ENCODE measurements at places on chromosomes 12 and 14. TPM values are rescaled to one million over a fixed set of nuclear protein-coding genes. Genes with fewer than 3 reads are reported as not detected.

WSCD2 gene
- 0.40 TPM for total RNA-seq

GPR137C gene
- total RNA-seq = 1.5 TPM

ADAM21 gene
- total RNA-seq = 0.54 TPM

PLEKHH1 gene
- total RNA-seq = 2.6 TPM

MMP19 gene
- total RNA-seq = 1.6 TPM

PZP gene
- 0.46 TPM for total RNA-seq

FBLN5 gene
- total RNA-seq = 31.8 TPM

FGD4 gene
- total RNA-seq = 19.4 TPM

RNASE3 gene
- not detected for total RNA-seq

PLXNC1 gene
- 4.4 TPM for total RNA-seq

CLEC1B gene
- total RNA-seq = not detected

CD163 gene
- 20.6 TPM for total RNA-seq

RASSF9 gene
- total RNA-seq = 9.1 TPM

MVK gene
- total RNA-seq = 12.4 TPM

TMEM253 gene
- total RNA-seq = 0.48 TPM

PRB2 gene
- not detected for total RNA-seq

PIGH gene
- 10.6 TPM for total RNA-seq
